ENCODE measurements at places on chromosomes 1 and 21.

- DNase-seq, result no peak
These were observed 633.8 kb downstream of the NCAM2 start for GRCh38 chr21:21631961-21632360.

DNA sequence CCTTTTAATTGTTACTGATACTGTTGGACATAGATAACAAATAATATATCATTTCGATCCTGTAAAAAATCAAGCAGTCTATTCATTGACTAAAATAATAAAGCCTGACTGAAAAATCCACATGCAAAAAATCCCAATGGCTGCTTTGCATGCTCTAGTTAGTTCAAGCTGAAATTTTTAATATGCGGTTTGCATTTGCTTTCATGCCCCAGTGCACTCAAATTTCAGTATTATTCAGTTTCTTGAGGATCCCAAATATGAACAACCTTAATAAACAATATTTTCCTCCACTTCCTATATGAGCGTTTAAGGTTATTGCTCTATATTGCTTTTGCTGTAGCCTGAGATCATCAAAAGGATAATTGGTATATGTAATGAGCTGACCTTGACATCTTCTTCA, 75.1 kb upstream of the DPH5 start:
- no peak for DNase-seq

- DNase-seq, result no peak
These were observed 22.0 kb downstream of the SLC44A5 start for GRCh38 chr1:75588779-75589475.

- DNase-seq, result peak; percentile 85
These were observed 5.5 kb upstream of the FOXD2 start for GRCh38 chr1:47432071-47433036.

- no peak for DNase-seq
These were observed 484.9 kb downstream of the SETD4 start for GRCh38 chr21:35575280-35575915.

- DNase-seq, result no peak
These were observed 17.1 kb upstream of the CCDC27 start for GRCh38 chr1:3735027-3735681.

GRCh38 chr21:29953072-29953471, 13.3 kb upstream of the GRIK1 start:
- DNase-seq, result no peak

DNA sequence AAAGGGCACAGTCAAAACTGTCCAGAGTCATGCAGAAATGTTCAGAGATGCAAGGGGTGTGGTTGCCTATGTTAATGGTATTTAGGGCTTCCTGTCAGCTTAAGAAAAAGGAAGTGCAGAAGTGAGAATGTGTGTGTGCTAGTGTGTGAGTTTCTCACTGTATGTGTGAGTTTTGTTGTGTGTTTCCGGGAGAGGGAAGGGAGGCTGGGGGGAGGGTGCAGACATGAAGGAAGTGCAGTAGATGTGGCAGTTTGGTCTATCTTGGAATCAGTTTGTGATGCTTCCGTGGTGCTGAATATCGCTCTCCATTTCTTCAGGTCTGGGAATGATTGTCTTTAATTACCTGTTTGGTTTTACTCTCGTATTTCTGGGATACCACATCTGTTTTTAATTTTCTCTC, 16.5 kb upstream of the ATP6V1G3 start:
- no peak for DNase-seq

- no peak for DNase-seq
These were observed 36.0 kb upstream of the IL19 start for GRCh38 chr1:206734499-206735142.

DNA sequence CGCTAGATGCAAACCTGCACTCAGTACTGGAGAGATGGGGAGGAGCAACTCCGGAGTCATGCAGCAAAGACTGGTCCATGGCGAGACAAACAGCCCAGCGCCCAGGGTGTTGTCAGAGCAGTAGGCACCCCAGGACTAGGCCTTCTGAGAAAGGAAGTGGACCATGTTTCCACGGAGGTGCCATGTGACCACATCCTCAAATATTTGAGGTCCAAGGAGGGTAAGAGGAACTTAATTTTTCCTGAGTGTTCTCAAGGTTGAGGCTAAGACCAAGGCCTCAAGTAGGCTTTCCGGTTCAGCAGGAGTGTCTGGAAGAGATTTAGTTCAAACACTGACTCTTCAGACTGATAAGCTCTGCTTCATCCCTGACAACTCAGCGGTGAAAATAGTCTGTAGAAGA, 186.2 kb downstream of the RHOU start:
- DNase-seq, result no peak

DNA sequence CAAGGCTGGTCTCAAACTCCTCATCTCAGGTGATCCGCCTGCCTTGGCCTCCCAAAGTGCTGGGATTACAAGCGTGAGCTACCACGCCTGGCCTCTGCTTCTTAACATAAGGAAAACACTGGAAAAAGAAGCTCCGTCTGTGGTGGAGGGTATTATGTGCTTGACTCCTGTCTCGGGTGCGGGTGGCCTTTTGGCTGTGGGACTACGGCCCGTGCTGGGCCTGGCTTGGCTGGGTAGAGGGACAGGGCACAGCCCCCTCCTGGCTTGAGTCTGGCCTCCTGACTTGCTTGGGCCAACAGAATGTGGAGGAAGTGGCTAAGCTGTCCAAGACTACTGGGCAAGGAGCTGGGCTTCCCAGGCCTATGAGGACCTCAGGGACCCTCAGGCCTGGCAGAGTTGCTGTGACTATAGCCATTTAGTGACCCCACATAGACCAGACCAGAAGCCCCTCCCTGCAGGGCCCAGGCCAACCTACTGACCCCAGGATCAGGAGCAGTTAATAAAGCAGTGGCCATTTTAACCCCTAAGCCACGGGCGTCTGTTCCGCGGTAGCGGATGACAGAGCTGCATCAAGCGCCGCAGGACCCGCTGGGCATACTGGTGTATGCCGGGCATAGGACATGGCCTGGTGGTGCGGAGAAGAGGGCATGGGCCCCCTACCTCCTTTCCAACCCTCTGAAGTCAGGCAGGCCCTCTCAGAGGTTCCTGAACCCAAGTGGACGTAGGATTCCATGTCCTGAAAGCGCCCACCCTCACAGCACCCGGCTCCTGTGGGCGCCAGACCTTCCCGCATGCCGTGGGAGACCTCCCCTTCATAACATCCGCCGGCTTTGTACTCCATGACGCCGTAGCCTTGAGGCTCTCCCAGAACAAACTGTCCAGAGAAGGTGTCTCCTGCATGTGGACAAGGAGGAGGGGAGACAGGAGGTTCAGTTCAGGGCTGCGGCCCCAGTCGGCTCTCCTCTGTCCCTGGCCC, 4.4 kb downstream of the MORN1 start:
- no peak for DNase-seq

GRCh38 chr1:183884526-183884925, 79.6 kb downstream of the RGL1 start:
- no peak for DNase-seq

- peak; percentile 68 for DNase-seq
These were observed 764 bp downstream of the PKNOX1 start for GRCh38 chr21:42974832-42975820.

- DNase-seq, result no peak
These were observed 45.7 kb upstream of the HOOK1 start for GRCh38 chr1:59768792-59769735.

- no peak for DNase-seq
These were observed 113.9 kb upstream of the BACE2 start for GRCh38 chr21:41054018-41054578.

DNA sequence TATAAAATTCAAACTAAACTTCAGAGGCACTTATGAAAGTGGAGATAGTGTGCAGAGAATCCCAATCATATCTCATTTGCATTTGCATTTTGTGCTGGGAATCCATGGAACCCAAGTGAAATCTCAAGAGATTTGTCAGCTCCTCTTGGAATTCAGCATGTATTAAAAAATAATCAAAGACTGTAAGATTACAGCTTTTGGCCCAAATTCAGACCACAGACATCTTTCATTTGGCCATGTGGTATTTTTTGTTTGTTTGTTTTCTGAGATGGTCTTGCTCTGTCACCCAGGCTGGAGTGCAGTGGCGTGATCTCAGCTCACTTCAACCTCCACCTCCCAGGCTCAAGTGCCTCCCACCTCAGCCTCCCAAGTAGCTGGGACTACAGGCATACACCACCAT, 3.8 kb upstream of the CACYBP start:
- DNase-seq, result no peak

DNA sequence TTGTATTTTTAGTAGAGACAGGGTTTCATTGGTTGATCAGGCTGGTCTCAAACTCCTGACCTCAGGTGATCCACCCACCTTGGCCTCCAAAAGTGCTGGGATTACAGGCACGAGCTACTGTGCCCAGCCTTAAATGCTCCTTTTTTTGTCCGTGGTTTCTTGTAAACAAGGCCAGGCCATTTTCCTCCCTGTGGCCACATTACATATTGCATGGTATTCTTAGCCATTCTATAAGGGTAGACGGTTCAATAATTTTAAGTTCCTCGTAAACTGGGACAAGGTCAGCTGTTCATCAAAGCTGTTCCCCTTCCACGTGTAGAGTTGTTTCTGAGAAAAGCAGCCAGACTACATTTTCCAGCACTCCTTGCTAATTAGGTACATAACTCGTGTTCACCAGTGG, 10.3 kb upstream of the LUZP1 start:
- no peak for DNase-seq

- DNase-seq, result no peak
These were observed 2.6 kb upstream of the TMEM82 start for GRCh38 chr1:15739745-15740144.

- DNase-seq, result no peak
These were observed 10.1 kb downstream of the HLX start for GRCh38 chr1:220889333-220889732.

- DNase-seq, result no peak
These were observed 119.4 kb downstream of the PRDM16 start for GRCh38 chr1:3188150-3188971.

Data from mesothelial cell of epicardium (in vitro differentiated cells).